ENCODE measurements at places on chromosomes 2 and 18.

DNA sequence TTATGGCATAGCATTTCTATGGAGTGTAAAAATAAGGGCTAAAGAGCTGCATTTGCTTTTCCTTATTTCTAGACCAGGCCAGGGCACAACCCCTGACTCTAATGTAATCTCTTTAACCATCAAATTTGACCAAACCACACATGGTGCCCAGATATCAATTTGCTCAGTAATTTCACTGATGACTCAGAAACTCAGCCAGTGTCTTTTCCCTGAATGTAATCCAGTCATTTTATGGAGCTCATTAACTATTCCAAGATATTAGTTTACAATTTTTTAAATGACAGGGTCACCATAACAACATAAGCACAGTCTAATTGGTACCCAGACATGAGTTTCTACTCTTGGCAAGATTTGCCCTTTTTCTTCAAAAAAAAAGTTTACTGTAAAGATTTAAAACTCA lies 270.8 kb upstream of the AGAP1 start:
- no peak for DNase-seq

DNA sequence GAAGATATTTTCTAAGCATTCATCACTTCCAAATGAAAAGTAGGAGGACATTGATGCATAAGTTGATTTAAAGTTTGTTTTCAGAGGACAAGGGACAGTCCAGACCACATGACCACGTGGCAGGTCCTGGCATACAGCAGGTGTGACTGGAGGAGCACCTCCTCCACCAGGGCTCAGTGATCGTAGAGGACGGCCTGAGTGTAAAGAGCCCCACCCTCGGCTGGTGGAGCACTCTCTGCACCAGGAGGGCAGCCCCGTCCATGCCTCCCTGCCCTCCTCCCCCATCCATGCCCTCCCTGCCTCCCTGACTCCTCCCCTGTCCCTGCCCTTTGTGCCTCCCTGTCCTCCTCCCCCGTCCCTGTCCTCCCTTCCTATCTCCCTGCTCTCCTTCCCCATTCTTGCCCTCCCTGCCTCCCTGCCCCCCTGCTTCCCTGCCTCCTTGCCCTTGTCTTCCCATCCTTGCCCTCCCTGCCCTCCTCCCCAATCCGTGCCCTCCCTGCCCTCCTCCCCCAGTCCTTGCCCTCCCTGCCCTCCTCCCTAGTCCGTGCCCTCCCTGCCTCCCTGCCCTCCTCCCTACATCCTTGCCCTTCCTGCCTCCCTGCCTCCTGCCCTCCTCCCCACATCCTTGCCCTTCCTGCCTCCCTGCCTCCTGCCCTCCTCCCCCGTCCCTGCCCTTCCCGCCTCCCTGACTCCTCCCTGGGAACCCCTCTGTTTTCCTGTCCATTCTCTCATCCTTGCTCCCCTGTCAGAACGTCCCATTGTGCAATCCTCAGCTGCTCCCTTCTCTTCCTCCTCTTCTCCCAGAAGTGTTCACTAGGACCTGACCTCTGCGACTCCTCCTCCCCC lies 47.9 kb downstream of the ANKMY1 start:
- DNase-seq = no peak

DNA sequence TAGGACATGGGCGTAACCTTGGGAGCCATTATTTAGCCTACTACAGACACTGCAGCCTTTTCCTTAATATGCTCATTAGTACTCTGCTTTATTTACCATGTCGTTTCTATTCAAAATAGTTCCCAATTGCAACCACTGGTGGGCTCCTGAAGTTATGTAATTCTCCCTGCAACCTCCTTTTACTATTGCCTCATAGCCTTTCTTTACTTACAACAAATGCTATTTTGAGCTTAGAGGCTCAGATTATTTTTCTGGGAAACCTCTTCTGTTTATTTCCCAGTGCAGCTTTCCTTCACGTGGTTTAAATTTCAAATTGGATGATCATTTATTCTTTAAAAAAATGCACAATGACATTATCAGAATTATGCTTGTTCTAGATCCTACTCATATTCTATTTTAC lies 492.3 kb upstream of the TMEFF2 start:
- no peak for DNase-seq

DNA sequence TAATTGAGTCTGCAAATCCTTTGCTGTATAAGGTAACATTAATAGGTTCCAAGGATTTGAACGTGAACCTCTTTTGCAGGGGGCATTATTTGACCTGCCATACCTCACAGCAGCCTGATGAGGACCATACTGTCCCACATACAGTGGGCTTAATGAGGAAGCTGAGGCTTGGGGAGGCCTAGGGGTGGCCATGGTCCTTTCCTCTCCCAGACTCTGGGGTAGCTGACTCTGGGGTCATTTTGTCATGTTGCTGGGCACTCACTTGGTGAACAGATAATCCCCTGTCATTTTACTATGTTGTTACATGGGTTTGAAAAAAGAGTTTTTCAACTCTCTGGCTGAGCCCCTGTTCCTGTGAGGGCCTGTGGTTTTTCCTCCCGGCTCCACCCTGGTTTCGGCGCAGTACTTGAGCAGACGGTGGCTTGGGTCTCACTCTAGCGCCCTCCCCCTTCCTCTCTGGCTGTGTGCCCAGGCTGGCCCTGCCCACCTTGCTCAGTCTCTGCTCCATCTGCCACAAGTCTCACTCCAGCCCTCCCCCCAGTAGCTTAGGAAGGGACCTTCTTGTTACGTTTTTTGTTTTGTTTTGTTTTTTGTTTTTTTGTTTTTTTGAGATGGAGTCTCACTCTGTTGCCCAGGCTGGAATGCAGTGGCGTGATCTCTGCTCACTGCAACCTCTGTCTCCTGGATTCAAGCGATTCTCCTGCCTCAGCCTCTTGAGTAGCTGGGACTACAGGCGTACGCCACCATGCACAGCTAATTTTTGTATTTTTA lies 21.0 kb downstream of the INPP4A start:
- DNase-seq = peak; percentile 90

DNA sequence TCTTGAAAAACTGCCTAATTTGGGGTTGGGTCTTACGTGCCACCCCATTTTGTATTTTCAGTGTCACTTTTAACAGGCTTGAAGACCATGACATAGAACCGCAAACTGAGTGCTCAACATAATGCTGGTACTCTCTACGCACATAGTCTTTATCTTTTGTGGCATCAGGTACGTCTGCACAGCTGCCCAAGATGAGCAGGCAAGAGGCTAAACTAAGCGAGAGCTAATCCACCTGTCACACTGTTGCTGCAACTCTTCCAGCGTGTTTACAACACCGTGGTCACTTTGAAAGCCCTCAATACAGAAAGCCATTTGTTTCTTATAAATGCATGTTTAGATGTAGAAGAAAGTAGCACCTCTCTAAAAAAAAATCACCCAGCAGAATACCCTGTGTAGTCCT lies 270.0 kb upstream of the TCF4 start:
- DNase-seq = no peak

GRCh38 chr2:19474128-19474527 lies 115.7 kb upstream of the OSR1 start:
- DNase-seq = peak; percentile 80

DNA sequence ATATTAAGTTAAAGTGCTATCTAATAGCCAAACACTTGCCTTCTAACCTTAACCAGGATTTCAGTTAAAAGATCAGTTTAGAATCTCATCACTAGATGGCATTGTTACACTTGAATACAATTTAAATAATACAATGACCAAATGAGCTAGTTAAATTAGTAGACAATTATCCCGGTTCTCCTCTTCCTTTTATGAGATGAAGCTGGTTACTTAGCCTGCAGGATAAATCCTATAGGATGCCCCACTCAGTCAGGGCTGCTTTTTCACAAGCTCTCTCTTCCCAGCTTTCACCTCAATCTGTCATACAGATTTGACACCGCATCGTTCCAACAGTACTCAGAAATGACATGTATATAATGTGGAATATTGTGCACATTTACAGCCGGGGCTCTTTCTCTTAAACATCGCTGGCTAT lies 678.8 kb downstream of the KCNJ3 start:
- peak; percentile 16 for DNase-seq

DNA sequence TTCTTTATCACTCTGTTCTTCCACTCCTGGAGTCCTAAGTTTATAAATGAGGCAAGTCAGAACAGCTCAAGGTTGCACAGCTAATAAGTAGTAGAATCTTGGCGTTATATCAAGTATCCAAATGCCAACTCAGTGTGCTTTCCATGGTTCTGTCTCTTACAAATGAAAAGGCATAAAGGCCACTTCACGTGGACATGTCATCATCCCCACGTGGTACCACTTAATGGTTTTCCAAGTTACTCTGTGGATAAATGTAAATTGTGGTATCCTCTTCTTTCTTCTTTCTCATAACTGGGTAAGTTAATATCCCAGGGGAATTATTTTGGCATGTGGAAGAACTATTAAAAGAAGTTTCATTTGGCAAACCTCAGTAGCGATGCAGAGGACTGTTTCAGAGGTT lies 131.5 kb upstream of the L3MBTL4 start:
- DNase-seq = no peak

DNA sequence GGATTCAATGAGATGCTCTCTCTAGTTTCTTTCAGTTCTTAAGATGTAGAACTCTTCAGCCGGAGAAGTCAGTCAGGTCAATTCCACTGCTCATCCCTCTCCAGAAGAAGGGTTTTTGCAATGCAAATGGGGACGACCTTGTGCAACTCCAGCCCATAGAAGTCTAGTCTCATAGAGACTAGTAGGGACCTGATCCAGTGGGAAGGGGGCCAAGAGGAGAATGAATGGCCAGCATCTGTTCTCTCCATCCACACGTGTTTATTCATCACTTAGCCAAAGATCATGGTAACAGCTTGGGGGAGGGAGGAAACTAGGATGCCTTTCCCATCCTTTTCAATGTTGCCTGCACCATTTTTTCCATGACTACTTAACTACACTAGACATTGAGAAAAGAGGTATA lies 120.2 kb downstream of the LAMA3 start:
- DNase-seq = no peak

- DNase-seq = no peak
Measured at GRCh38 chr18:11664286-11664685, 24.8 kb upstream of the GNAL start.

DNA sequence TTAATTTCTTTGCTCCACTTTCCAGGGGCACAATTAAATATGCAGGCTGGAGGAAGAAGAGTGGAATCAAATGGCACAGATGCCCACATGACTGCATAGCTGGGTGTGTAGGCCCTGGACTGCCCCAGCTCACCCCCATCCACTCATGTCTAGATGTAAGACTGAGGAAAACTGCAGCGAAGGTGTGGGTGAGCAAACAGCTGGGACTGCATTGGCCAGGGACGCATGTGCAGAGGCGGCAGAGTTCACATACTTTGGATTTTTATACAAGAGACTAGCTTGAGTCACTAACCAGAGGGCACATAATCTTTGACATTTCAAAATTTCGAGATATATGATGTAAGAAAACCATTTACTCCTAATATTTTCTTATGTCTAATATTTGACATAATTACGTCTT lies 60.1 kb downstream of the SPIRE1 start:
- no peak for DNase-seq

- DNase-seq = no peak
Measured at GRCh38 chr18:43952398-43952797, 675.1 kb upstream of the SYT4 start.

GRCh38 chr18:76339246-76339620 lies 155.8 kb downstream of the ZNF516 start:
- DNase-seq = no peak

DNA sequence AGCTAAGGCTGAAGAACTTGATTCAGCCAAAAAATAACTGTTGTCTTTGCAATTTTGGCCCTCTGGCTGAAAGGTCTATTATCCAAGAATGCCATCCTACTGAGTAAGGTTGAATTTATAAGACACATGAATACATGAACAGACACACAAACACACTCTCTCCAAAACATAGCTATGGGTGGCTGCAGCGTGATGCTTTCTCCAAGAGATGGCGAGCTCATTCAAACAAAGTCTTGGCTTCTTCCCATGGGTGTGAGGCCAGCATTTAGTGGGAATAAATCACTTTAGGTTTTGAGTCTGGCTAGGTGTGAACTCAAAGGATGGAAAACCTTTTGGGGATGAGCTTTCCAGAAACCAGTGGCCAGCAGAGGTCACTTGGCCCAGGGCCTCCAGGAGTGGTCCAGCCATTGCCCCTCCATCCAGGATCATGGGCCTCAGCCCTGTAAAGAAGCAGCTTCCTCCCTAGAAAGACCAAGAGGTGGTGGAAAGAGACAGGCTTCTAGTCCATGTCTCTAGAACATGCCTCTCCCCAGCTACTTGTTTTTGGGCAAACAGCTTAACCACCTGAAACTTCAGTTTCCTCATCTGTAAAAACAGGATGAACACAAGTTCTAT lies 11.0 kb upstream of the OSR1 start:
- DNase-seq = no peak

DNA sequence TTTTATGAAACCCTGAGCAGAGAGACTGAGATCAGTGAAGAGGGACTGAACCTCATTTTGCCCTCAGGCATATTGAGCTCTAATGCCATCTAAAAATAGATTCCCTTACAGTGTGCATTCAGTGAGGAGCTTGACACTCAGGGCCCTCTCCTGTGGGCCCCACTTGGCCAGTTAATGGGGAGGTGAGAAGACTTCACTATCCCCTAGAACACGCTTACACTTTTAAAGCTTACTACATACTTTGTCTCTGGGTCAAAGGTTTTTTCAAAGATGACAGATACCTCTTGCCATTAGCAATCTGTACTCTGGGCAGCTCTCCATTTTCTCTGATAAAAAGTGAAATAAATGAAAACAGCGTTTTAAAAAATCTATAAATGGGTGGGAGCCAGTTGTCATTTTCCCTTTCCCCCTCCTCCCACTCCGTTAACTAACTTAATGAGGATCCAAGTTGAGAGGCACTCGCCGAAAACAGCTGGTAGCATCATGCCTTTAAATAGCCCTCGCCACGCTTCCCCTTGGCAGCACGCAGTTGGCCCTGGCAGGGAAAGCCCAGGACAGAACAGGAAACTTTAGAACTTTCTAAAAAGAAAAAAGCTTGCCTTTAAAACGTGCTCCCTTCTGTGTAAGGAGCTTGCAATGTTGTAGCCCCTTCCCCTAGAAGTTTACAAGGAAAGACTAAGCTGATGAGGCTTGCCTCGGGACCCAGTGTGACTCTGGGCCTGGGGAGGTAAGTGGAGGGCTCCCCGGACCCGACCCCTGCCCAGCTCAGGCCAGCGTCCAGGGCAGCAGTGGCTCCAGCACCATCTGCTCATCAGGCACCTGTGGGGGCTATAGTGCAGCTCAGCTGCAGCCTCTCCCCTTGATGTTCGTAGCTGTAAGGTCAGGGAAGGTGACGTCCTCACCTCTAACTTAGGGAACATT lies 58.8 kb upstream of the FOSL2 start:
- no peak for DNase-seq

DNA sequence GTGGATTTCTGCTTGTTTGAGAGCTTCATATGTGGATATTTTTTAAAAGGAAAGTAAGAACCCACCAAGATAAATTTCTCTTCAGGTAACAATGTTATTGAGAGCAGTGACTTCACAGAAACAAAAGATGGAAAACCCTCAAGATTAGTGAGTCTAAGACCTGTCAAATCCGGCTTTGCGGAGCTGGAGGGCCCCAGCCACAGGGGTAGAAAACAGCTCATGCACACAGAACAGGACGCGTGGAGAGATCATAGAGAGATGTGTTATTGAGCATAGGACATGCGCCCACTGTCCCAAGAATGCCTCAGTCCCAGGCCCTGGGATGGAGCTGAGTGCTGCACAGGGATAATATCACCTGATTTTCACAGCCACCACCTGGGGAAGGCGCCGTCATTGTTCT lies 21.3 kb downstream of the EDAR start:
- no peak for DNase-seq

Data from hematopoietic multipotent progenitor cell (in vitro differentiated cells).